Fibroblast of upper back skin (primary cell): ENCODE measurements at places on chromosomes 6 and 20.

- no peak for DNase-seq
Measured at GRCh38 chr20:18926965-18927364, 113.4 kb downstream of the SCP2D1 start.

- no peak for DNase-seq
Measured at GRCh38 chr6:39910744-39911143, 23.5 kb downstream of the MOCS1 start.

DNA sequence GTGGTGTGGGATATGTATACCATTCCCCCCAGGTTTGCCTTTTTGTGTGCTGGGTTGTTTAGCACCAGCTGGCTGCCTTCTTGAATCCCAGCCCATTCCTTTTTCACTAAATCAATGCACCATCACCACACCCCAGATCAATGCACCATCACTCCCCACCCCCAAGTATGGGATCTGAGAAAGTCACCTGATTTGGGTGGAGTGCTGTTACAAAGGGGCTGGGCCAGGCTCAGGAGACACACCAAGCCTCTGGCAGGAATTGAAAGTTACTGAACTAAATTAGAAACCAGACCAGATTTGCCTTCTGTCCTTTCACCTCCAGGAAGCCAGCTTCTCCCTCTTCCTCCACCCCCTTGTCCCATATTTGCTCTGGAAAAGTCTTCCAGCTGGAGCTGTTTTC lies 19.6 kb upstream of the PKHD1 start:
- no peak for DNase-seq

- DNase-seq = no peak
Measured at GRCh38 chr6:14017626-14018475, 93.1 kb downstream of the RNF182 start.

- DNase-seq = no peak
Measured at GRCh38 chr6:161424421-161424820, 150.6 kb upstream of the AGPAT4 start.
